ENCODE measurements at places on chromosomes 2 and 18.

DNA sequence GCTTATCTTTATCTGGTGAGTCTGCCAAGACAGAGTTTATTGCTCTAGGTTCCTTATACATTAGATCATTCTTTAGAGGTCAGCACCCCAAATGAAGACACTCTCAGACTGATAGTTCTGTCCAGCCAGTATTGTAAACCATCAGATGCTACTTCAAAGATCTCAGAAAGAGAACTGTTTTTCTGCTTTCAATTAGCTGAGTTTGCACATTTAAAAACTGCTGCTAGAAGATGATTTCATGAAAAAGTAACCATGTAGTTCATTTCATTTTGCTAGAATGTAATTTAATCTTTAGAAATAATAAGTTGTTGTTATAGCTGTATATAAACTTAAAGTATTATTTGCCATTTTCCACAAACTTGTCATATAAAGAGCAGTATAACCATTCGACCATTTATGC lies 344.5 kb upstream of the ATP5MC3 start:
- DNase-seq, result no peak

GRCh38 chr2:228140934-228141528 lies 40.5 kb downstream of the SPHKAP start:
- DNase-seq, result no peak

- DNase-seq, result no peak
Observed at GRCh38 chr2:46814160-46814961, 101.2 kb downstream of the MCFD2 start.

DNA sequence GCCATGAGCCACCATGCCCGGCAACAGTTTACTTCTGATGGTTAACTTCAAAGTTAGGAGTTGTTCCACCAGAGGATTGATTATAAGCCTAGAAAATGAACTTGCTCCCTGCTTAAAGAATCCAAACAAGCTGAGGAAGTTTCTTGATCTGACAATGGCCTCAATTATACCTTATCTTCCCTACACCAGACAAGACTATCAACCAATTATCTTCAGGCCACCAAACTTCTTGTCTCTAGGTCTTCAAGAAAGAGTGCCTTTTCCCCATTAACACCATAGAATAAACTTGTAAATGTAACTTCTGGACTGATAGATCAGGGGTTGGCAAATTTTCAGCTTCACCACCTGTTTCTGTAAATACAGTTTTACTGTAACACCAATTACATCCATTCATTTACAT lies 15.0 kb downstream of the ZC3H8 start:
- no peak for DNase-seq

- DNase-seq, result no peak
Observed at GRCh38 chr2:24704692-24705091, 88.5 kb downstream of the PTRHD1 start.

DNA sequence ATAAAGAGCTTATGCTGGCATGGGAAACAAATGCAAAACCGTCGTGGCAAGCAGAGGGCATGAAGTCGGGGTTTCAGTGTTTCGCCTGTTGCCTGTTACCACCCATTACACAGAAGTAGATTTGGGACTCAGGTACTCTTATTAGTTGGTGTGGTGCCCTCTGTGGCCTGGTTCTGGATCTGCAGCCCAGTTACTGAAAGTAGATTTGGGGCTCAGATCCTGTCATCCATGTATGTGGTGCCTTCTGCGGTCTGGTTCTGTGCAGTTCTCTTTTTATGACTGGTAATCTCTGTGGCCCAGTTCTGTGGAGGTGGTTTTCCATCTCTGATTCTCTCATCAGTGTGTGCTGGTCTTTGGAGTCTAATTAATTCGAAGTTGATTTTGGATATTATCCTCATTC lies 45.2 kb downstream of the ADNP2 start:
- peak; percentile 30 for DNase-seq

Measured in HepG2 (cell line).